GM20000 (cell line): ENCODE measurements at places on chromosomes 13 and 19.

DNA sequence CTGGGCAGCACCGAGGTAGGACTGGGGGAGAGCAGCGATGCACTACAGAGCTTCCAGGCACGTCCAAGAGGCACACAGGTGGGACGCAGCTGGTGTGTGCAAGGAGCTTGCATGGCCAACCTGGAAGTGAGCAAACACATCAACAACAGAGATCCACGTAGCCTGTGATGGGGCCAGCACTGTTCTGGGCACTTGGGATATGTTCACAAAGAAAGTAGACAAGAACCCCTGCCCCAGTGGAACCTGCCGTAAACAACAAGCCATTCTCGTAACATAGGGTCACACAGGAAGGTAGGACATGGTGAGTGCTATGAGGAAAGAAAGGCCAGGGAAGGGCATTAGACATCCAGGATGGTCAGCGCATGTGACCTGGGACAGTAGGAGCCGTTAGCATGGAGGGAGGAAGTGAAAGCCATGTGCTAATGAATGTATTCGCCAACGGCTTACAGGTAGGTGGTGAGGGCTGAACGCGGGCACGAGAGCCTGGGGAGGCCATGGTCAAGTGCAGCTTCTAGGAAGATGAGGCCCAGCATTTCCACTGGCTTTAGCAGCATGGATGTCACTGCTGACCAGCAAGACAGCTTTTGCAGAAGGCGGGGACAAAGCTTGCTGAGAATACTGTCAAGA lies 105.5 kb downstream of the TEX26 start:
- DNase-seq = no peak

- no peak for DNase-seq
Observed at GRCh38 chr13:32471187-32471922, 43.4 kb upstream of the N4BP2L1 start.

GRCh38 chr19:17548145-17548544 lies 7.3 kb upstream of the COLGALT1 start:
- no peak for DNase-seq

GRCh38 chr19:36572593-36573019 lies 486 bp downstream of the ZNF529 start:
- DNase-seq = no peak

- no peak for DNase-seq
Observed at GRCh38 chr13:61170856-61171255, 244.8 kb downstream of the PCDH20 start.

GRCh38 chr19:5091684-5092480 lies 123.0 kb downstream of the KDM4B start:
- no peak for DNase-seq

DNA sequence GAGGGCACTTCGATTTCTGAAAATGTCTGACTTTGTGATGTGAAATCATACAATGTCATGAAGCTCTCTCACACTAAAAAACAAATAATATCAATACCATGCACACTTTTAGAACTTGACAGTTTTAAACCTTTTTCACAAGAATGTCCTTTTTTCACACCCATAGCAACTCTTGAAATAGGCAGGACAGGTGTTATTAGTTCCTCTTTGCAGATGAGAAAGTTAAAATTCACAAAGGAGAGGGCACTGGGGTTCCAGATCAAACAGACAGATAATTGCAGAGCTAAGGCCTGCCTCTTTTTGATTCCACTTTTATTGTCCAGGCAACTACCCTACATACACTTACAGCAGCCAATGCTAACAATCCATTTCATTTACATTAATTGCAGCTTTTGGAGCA lies 142.8 kb downstream of the KLF12 start:
- DNase-seq = peak; percentile 10
